Activated CD4-positive, alpha-beta T cell treated with anti-CD3 and anti-CD28 coated beads for 1 hour (primary cell): ENCODE measurements at places on chromosomes 16 and 17.

DNA sequence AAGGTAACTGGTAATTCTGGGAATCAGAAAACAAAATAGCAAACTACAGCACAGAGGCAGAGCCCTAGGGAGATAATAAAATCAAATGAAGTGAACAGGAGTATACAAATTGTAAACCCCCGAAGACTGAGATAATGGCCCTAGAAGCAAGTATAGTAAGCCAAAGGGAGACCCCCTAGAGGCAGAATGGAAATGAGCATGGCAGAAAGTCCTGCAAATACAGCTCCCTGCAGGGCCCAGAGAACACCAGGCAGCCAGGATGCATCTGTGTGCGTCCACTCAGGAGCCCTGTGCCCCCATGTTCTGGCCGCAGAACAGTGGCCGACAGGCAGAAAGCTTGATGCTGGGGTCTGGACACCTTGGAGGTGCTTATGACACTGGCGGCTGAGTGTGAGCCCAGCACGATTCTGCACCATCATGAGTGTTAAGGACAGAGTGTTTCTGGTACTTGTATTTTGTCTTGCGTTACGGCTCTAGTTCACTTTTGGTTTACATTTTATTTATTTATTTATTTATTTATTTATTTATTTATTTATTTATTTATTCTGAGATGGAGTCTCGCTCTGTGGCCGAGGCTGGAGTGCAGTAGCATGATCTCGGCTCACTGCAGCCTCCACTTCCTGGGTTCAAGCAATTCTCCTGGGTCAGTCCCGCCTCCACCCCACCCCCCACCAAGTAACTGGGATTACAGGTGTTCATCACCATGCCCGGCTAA lies 48.7 kb downstream of the RGS9 start:
- no peak for DNase-seq

- DNase-seq, result no peak
Measured at GRCh38 chr17:74305865-74306654, 20.0 kb upstream of the KIF19 start.

DNA sequence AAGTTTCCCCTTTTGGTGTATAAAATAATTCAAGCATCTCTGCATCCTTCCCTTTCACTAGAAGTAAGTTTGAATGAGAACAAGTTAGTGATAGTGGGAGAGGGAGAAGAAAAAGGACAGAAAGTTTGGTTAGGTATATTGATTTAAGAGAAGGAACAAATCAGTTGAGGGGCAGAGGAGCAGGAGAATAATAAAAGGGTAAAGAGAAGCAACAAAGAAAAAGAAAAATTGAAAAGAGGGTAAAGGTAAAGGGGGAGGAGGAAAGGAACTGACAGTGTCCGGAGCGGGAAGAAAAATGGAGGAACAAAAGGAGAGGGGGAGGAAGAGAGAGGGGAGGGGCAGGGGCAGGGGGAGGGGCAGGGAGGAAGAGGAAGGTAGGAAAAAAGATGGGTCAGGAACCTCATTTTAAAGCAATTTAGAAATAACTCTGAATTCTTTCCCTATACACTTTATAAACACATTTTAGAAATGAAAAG lies 6.3 kb upstream of the IGF2BP1 start:
- DNase-seq, result no peak

DNA sequence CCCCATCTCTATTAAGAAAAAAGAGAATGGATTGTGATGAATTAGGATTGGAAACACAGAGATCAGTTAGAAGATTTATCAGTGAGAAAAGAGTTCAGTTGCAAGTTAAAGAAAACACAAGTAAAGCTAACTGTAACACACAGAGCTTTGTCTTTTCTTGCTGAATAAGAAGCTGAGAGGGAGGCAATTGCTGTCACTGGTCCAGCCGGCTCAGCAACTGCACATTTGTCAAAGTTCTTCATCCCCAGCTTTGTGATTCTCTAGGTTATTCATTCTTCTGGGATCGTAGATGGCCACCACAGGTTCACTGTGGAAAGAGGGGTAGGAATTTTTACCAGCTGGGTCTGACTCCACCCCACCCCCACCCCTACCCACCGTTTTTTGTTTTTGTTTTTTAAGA lies 615.7 kb downstream of the WWOX start:
- no peak for DNase-seq

GRCh38 chr17:69643686-69644085 lies 229.2 kb downstream of the MAP2K6 start:
- no peak for DNase-seq

- no peak for DNase-seq
Measured at GRCh38 chr16:30746638-30747175, 1.5 kb upstream of the PHKG2 start.
